ENCODE measurements at places on chromosomes 7 and 10.

DNA sequence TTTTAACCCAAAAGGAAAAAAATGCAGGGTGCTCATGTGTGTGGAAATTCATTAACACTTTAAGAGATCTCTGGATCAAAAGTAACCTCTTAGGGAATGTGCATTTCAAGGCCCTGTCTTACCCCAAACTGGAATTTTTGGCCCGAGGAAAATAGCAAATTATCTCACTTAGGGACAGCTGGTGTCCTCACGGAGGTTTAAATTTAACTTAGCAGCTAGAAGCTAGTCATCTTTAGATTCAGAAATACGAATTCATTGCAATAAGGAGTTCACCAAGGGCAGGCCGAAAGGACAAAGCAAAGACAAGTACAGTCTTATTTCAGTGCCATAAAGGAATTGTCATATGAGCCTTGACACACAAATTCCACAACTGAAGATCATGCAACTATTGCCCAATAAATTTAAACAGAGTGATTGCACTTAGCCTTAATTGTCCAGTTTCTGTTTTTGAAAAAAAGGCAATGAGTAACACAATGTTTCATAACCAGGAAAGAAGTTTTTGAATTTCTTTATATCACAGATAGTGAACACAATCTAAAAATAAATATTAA is 22.4 kb upstream of the SEMA3C start:
- peak; percentile 72 for DNase-seq

DNA sequence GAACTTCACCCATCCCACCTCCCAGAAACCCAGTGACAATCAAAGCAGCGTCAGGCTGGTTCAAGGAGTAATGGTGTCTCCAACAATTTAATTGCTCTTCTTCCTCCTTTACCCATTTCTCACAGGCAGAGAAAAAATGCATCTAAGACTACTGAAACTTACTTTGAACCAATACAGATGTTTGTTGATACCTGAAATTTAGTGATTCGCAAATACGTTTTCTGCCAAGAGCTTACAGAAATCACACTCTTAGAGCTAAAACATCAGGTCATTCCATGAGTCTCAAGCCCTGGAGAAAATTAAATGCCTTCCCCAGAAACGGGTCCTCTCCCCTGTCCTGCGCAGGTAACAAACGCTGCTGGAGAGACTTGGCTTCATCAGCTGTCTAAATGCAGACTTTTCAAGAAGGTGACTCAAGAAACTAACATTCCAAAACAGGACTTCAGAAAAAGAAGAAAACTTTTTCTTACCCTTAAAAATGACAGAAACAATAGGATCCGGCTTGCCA is 443 bp downstream of the MYOF start:
- DNase-seq: no peak

DNA sequence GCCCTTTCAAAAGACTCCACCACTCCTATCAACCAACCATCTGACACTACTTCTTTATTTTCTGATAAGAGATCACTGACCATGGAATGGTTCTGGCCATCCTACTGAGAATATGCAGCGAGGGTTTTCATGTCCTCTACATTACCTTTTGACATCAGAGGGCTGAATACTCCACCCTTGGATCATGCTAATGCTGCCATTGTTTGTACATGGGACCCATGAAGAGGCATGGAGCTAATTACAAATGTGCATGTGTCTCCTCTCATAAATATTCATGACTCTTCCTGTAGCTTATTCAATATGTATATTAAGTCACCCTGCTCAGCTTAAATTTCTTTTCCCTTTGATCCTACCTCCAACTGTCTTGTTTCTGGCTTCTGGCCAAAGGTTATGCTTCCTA is 1065.8 kb upstream of the GHITM start:
- DNase-seq: no peak

DNA sequence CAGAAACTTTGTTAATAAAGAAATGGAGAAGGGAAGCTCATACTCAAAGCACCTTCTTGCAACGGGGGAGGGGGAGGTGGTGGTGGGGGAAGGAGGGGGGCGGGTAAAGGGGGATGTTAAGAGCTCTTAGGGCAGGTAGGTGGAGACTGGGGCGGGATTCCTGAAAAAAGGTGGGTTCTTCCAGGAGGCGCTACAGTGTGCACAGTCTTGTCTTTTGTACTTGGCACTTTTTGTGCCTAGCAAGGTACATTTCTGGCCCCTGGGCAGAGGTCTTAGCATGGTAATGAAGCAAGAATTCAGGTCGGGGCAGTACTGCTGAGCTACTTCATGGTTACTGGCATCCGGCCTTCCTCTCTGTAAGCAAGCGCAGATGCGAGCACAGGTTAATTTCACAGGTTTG is 15.2 kb upstream of the LAMB4 start:
- no peak for DNase-seq

- DNase-seq: no peak
Observed at GRCh38 chr7:127154101-127154500, 98.6 kb downstream of the GRM8 start.

- DNase-seq: peak; percentile 19
Observed at GRCh38 chr7:985915-986741, 3.1 kb downstream of the CYP2W1 start.

- no peak for DNase-seq
Observed at GRCh38 chr10:125030567-125031197, 88.8 kb downstream of the ZRANB1 start.

DNA sequence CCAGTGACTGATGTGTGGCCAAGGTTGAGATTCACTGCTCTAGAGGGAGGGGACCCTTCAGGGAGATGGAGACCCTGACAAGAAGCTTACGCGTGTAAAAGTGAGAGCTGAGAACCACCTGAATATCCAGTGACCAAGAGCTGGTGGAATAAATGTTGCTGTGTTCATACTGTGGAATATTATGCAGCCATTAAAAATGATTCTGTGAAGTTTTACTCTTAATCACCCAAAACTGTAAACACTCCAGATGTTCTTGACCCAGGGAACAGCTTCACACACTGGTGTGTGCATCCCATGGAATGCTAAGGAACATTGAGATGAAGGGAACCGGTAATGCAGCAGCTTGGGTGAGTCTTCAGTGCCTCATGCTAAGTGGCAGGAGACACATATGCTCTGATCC is 4.3 kb upstream of the POLM start:
- DNase-seq: no peak

GRCh38 chr7:50164559-50165170 is 71.6 kb upstream of the ZPBP start:
- no peak for DNase-seq

- peak; percentile 57 for DNase-seq
Observed at GRCh38 chr10:14658331-14659127, 116.2 kb downstream of the FAM107B start.

GRCh38 chr10:43035800-43036199 is 41.1 kb upstream of the RET start:
- DNase-seq: no peak

- no peak for DNase-seq
Observed at GRCh38 chr10:99466632-99467223, 36.3 kb upstream of the GOT1 start.

- DNase-seq: no peak
Observed at GRCh38 chr10:86968271-86968993, at the start of gene ADIRF. Gene ADIRF, plus strand, starts transcription at chr10:86968482. Its CDS starts 63 bp downstream, at chr10:86968545.

DNA sequence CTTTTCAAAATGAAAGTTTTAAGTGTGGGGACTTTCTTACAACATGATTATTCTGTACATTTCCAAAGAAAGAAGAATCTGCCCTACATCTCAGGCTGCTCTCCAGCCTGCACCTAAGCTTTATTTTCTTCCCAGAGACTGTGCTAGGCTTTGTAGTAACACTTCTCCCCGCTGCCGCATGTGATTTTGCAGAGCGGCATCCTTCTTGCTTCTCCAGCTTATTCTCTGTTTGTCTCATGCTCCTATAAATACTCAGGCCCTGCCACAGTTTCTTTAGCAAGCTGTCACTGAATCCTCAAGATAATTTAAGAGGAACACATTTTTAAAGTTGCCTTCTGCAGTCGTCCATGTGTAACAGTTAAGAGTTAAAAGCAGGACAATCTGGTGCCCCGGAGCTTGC is 53.5 kb downstream of the INSYN2A start:
- no peak for DNase-seq

DNA sequence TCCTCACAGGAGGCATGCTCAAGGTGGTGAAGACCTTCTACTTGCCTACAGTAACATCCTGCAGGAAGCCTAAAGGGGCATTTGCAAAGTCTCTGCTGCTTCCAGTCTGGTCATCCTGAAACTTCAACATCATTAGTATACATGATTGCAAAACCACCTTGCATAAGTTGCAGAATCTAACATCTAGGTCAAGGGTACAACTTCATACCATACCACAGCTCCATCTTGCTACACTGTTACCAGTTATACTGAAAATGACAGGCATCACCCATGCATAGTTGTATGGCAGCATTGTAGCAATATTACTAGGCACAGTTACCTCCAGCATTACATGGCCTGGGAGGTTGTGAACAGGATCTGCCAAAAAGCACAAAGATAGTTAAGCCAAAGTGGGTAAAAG is 13.7 kb upstream of the MACROH2A2 start:
- no peak for DNase-seq

DNA sequence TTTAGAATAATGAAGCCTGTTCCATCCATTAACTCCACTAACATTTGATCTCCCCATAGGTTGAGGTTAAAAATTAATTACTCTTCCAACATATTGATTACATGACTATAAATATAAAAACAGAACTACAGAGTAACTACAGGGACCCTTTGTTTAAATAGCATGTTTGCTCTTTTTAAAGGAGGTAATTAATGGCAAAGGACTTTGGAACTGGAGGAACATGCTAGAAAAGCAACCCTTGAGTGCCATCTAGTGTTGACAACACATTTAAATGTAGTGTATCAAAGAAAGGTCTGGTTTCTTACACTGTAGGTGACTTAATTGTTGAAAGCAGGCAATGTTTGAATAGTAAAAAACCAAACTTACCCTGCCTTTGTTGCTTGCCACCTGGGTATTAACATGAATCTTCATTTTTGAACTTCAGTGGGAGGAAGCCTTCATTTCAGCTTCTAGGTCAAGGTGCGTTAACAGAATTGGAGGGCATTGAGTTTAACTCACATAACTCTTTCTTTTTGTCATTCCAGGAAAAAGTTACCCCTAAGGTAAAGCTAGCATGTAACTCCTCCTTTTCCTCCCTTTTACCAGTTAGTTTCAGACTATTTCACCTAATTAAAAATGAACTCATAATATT is 52.6 kb upstream of the CAPZA2 start:
- DNase-seq: peak; percentile 65

- peak; percentile 94 for DNase-seq
Observed at GRCh38 chr10:127148066-127148932, 48.1 kb downstream of the INSYN2A start.

DNA sequence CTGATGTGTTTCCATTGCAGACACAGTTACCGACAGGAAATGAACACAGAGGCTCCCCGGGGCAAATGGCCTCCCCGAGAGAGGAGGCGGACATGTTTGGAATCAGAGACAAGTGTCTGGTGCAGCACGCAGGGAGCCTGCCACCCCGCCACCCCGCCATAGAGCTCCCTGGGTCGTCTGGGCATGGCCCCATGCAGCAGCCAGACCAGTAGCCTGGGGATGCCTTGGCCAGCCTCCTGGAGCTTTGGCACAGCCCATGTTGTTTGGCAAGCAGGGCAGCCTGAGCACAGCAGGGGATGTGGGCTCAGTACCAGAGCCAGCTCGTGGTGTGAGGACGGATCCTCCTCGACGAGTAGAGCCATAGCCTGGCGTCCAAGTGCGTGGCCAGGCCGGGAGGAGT is 80.8 kb downstream of the NKX6-2 start:
- DNase-seq: no peak

DNA sequence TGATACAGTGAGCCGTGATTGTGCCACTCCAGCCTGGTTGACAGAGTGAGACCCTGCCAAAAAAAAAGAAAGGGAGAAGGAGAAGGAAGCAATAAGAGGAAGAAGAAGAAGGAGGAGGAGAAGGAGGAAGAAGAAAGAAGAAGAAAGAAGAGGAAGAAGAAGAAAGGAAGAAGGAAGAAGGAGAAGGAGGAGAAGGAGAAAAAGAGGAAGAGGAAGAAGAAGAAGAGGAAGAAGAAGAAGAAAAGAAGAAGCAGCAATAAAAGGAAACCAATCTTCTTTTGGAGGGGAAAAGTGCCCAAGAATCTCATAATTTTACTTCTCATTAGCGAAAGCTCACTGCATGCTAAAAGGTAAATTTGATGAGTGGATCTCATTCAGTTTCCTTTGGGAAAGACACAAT is 85.7 kb upstream of the GLCCI1 start:
- no peak for DNase-seq

DNA sequence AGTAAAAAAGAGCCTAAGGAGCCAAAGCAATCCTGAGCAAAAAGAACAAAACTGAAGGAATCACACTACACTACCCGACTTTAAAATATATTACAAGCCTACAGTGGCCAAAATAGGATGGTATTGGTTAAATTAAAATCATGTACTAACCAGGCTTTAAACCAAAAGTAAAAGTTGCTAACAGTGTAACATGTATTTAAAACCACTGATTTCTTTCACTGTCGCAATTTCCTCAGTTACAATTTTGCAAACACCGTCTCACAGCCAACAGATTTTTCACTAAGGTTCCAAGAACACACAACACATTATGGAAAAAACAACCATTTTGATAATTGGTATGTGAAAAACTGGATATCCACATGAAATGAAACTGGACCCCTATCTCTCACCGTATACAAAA is 74.0 kb downstream of the JMJD1C start:
- no peak for DNase-seq

- peak; percentile 59 for DNase-seq
Observed at GRCh38 chr7:73865738-73866445, 4.9 kb downstream of the TMEM270 start.

All from fibroblast of skin of right biceps (primary cell).